ENCODE measurements at places on chromosomes 6 and 20.

GRCh38 chr6:166613027-166613426 is 14.0 kb downstream of the RPS6KA2 start:
- no peak for DNase-seq

DNA sequence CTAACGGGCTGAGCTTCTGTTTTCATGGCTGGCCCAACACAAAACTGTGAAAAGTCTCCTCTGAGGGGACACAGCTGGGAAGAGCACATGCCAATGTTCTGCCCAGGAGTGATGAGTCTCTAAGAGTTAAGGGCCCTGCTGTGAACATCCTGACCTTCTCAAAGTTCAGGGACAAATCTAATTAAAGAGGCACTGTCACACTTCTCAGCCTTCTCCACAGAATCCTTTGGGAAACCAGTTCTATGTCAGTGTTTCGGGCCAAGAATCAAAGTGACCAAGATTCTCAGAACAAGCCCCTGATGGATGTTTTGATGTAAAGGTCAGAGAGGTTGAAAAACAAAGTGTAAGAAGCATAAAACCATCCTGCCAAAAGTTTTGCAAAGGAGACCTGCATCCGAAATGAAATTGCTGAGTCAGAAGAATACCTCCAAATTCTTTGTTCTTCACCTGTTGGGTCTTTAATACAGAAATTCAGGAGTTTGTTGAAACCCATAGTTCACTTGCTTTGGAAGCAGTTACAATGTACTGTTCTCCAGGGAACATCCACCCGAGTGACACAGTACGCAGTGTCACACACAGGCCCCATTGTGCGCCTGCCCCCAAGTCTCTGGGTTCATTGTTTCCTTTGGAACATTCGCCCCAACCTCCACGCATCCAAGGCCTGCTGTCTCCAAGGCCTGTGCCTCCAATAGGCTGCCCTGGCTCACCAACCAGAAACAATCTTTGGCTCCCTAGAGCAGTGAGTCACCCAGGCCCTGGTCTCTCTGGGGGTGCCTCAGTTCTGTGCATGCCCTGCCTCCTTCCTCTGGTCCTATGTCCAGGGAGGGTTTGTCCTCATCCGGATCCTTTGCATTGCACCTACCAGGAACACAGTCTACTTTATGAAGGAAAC is 65.5 kb upstream of the QKI start:
- DNase-seq: no peak

GRCh38 chr6:111604259-111605099 is 1.2 kb downstream of the TRAF3IP2 start:
- DNase-seq: no peak

- DNase-seq: no peak
Observed at GRCh38 chr6:151109869-151110575, 129.7 kb upstream of the AKAP12 start.

GRCh38 chr6:142841915-142842314 is 103.1 kb downstream of the HIVEP2 start:
- DNase-seq: no peak

DNA sequence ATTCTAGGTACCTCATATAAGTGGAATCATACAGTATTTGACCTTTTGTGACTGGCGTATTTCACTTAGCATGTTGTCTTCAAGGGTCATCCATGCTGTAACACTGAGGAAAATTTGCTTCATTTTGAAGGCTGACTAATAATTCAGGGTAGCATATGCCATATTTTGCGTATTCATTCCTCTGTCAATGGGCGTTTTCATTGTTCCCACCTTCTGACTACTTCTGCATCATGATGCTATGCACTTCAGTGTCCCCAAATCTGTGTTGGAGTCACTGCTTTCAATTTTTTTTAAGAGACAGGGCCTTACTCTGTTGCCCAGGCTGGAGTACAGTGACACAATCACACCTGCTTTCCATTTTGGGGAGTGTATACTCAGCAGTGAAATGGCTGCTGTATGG is 51.6 kb downstream of the SYNDIG1 start:
- no peak for DNase-seq

DNA sequence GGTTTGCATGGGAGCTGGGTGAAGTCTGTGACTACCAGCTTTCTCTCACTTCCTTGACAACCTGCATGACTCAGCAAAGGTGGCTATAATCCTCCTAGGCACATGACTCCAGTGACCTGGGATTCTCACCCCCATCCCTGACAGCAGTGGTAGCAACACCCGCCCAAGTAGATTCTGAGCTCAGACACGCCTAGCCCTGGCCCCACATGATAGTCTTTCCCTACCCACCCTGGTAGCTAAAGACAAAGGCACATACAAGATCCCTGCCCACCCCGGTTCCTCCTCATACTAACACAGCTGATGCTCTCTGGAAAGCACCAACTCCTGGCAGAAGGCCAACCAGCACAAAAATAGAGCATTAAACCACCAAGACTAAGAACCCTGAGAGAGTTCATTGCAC is 25.9 kb upstream of the CRISP1 start:
- no peak for DNase-seq

- no peak for DNase-seq
Observed at GRCh38 chr6:157954150-157955117, 27.2 kb upstream of the SYNJ2 start.

DNA sequence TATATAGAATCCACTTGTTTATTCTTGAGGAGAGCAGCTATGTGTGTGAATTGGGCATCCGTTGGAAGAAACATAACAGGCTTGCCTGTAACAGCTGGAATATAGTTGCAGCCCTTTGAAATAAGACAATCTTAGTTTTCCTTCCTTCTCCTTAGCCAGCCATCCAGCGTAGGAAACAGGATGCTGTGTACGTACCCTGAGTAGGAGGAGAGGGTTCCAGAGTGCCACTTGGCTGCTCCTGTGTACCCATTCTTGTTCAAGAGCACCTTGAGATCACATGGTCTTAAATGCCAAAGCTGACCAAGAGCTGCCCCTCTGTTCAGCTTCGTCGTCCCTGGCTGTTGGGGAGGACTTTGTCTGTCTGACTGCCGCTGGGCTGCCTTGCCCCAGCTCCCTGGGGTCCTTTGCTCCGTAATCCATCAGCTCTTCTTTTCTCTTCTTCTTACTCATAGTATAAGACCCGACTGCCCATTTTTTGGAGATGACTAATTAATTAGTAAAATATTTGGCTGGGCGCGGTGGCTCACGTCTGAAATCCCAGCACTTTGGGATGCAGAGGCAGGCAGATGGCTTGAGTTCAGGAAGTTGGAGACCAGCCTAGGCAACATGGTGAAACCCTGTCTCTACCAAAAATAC is 49.0 kb downstream of the RREB1 start:
- DNase-seq: no peak

GRCh38 chr20:53579581-53580375 is 13.9 kb downstream of the ZNF217 start:
- no peak for DNase-seq

DNA sequence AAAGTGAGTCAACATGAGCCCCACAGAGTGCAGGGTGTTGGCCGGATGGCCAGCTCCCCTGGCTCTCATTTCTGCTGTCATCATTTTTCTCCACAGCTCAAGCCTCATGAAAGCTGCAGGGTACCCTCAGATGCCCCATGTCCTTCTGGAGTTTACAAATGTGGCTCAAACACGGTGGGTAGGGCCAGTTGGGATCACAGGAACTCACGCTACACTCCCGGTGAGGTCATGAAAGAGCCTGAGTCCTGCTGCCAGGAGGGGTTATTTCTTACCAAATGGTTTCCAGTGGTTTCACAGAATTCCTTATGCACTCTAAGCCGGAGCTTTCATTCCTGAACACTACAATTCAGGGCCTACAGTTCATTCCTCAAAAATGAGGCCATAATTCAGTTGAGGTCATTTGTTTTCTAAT is 78.7 kb downstream of the TMEM170B start:
- DNase-seq: no peak

DNA sequence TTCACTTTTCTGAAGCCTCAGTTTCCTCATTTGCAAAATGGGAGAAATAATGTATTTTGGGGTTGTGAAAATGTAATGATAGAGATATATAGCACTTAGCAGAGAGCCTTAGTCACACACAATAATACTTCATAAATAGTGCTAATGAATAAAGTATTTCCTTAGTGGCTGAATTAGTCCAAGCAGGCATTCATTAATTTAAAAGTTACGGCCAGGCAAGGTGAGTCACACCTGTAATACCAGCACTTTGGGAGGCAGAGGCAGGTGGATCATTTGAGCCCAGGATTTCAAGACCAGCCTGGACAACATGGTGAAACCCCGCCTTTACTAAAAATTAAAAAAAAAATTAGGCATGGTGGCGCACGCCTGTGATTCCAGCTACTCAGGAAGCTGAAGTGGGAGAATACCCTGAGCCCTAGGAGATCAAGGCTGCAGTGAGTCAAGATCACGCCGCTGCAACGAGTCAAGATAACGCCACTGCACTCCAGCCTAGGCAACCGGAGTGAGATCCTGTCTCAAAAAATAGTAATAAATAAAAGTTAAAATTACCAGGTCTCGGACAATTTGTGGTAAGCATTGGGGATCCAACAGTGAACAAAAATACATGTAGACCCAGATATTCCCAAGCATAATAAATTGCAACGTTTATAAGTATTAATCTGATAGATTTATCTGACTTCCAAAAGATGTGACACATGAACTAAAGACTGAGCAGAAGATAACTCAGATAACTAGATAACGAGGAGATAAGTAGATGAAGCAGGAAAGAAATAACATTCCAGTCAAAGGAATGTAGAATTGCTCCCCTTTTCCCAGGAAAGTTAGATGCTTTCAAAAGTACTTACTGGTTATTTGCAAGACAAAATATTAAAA is 2.1 kb upstream of the IBTK start:
- DNase-seq: no peak

- DNase-seq: no peak
Observed at GRCh38 chr6:132978685-132979084, 164.3 kb downstream of the RPS12 start.

DNA sequence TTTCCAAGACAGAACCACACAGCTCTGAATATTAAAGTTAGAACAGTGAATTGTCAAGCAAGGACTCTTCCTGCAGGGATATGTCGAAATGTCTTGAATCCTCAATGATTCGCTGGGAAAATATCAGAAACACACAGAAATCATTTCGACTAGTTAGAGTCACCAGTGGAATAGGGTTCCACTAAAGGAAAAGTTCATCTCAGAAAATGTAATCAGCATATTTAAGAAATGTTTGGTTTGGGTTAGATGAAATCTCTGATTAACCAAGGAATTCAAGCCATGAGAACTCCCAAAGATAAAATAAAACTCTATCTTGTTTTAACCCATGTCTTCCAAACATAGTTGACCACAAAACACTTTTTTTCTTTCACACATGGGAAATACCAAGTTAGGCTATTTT is 621.0 kb upstream of the NRSN1 start:
- no peak for DNase-seq

GRCh38 chr20:49285233-49285668 is 7.4 kb upstream of the ZNFX1 start:
- DNase-seq: no peak

GRCh38 chr6:110400208-110400607 is 15.2 kb downstream of the DDO start:
- no peak for DNase-seq

All from NCI-H1092 (cell line).